NCI-H2029 (cell line): ENCODE measurements at places on chromosomes 16 and 17.

DNA sequence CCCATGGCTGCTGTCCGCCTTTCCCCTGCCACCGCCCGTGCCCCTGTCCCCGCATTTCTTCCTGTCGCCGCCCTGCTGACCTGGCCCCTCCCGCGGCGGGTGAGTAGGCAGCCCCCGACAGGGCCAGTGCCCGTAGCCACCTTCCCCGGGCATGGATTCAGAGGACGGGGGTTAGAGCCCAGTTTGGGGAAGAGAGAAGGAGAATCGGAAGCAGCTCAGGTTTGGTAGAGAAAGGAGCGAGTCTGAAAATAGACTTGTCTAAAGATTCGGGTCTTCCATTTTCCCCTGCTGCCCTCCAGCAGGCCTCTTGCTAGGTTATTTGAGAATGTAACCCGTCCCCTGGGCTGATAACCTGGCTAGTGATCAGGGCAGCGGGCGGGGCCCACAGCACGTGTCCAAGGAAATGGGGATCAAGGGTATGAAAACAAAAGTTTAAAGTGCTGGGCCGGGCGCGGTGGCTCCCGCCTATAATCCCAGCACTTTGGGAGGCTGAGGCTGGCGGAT is 7.9 kb upstream of the CLDN9 start:
- no peak for DNase-seq

DNA sequence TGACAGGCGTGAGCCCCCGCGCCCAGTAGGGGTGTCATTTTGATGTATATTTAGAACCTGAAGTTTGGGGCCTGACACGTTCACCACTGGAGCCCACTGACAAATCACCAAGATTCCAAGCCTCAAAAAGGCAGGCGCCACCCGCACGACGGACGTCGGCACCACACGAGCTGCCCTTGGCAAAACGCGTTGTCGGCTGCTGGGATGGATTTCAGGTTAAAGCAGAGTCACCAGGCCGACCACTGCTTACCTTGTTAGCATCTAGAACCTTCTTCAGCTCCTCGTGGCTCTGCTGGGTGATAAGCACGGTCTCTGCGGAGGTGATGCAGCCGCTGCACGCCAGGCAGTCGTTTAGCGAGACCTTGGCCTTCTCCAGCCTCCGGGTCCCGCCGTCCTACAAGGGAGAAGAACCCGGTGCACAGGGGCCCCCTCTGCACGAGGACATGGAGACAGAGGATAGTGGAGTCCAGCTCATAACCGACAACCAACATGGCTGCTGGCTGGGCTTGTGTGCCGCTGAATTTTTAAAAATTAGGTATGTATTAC is 3.8 kb downstream of the CIAO3 start:
- DNase-seq: no peak

DNA sequence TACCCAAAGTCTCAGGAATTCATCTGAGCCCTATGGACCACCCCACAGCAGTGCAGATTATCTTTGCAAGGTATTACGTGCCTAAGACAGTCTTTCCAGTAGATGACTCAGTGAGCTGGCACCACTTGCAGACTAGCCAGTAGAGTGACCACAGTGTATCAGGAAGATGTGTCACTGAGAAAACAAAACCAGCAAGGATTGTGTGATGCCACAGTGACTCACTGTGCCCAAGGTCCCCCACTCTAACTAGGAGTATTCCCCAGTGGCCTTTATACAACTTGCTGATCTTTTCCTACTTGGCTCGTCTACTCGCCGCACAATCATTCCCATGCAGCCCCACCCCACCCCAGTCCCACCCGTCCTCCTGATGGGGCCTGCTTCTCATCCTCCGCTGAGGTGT is 26.8 kb upstream of the PRKCA start:
- no peak for DNase-seq

GRCh38 chr17:45073414-45074070 is 12.4 kb downstream of the NMT1 start:
- DNase-seq: no peak
